Stimulated activated CD8-positive, alpha-beta memory T cell treated with anti-CD3 and anti-CD28 coated beads, Interleukin-2, amount 100 ng/mL, for 1 hour (primary cell): ENCODE measurements at places on chromosomes 3 and 15.

DNA sequence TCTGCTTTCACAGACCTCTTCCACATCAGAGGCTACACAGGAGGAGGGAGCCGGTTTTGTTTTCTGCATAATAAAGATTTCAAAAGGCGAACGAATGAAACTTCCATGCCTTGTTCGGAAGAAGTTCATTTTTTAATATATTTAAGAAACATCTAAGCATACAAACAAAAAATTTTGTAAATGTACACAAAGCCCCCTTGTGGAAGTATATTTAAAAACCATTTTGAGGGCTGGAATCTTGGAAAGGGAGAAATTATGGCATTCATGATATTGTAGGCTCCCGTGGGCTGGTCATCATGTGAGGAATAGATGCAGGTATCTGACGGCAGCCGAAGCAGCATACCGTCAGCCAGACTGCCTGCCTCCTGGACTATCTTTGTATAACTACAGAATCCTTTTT is 90.4 kb downstream of the MECOM start:
- no peak for DNase-seq

DNA sequence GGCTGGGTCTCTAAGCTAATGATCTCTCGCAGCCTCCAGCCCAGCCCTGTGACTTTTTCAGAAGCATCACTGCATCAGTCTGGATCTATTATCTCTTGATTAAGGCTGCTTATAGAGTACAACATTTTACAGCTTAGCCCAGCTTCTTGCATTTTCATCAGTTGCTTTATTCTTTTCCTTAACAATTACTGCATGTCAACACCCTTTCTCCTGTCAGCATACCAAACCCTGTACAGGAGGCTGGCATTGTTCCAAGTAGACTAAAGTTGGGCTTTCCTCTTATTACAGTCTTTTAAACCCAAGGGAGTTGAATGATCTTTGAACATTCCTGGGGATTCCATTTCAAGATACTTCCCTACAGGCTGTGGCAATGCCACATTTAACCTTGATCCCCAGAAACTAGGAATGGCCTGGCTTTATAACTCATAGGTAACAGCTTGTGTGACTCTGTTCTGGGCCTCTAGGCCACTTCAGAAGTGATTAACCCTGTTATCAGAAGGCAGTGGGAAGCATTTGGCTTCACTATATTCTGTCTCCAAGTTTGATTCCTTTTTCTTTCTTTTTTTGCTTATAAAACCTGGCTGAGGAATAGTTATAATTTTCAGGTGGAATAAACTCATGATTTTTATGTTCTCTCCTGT is 182.9 kb downstream of the KCNMB2 start:
- DNase-seq: no peak

DNA sequence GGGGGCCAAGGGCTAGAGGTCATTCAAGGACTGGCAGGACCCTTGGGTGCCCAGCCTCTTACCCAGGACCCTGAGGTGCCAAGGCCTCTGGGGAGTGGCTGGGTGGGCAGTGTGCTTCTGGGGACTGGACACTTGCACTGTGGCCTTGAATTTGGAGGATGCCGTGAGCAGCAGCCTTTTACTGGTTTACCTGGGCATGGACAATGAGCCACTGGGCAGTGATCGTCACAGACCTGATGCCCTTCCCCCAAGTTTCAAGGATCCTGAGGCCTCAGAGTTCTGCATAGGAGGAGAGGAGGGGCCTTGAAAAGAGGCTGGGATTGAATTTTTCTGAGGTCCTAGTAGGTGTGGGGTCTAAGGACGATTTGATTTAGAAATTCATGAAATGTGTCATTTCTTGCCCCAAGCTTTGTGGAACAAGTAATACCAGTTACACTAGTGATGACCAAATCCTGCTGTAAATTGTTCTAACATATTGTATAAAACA is 146.1 kb upstream of the TPM1 start:
- no peak for DNase-seq

- no peak for DNase-seq
Measured at GRCh38 chr15:66224946-66225345, 28.6 kb downstream of the MEGF11 start.

DNA sequence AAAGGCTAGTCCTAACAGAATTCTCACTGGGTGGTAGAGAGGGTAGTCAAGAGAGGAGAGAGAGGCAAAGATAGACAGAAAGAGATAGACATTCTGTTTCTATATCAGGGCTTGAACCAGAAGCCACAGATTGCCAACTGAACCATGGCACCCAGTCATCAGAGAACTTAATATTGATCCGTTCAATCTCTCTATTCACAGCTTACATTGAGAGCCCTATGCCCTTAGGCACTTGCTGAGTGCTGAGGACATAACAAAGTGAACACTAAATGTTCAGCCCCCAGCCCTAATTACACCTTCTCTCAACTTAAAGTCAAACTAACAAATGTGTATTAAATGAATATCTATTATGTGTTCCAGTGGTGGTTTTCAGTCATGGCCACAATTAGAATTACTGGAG is 124.1 kb downstream of the FILIP1L start:
- no peak for DNase-seq

- no peak for DNase-seq
Measured at GRCh38 chr3:63970631-63971475, 52.4 kb downstream of the PSMD6 start.

GRCh38 chr15:39555885-39556284 is 25.0 kb upstream of the THBS1 start:
- DNase-seq: no peak

GRCh38 chr15:73965094-73965757 is 26.9 kb downstream of the STOML1 start:
- no peak for DNase-seq

GRCh38 chr3:37703626-37704025 is 158.1 kb upstream of the CTDSPL start:
- DNase-seq: no peak

- no peak for DNase-seq
Measured at GRCh38 chr3:110710156-110710555, 361.5 kb upstream of the NECTIN3 start.

- no peak for DNase-seq
Measured at GRCh38 chr3:20924646-20925385, 738.8 kb upstream of the SGO1 start.

GRCh38 chr3:22594990-22595389 is 608.1 kb upstream of the UBE2E2 start:
- DNase-seq: no peak

- DNase-seq: no peak
Measured at GRCh38 chr3:156291272-156292123, 171.1 kb downstream of the KCNAB1 start.
